ENCODE measurements at places on chromosomes 13 and 19.
A peak's percentile ranks its signal among the peaks of the same experiment; 100 is the strongest.

DNA sequence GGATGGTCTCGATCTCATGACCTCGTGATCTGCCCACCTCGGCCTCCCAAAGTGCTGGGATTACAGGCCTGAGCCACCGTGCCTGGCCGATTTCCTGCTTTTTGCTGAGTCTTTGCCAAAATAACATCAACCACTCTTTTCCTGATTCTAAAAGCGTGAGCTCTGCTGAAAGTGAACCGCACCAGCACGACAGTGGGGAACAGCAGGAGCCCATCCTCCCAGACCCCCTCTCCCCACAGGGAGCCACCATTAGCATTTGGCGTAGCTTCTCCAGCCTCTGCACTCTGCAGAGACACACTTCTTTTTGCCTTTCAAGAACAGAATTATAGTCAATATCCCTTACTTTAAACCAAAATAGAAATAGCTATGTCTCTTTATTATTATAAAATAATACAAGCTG, 41.3 kb downstream of the MYH14 start:
- DNase-seq, result no peak

DNA sequence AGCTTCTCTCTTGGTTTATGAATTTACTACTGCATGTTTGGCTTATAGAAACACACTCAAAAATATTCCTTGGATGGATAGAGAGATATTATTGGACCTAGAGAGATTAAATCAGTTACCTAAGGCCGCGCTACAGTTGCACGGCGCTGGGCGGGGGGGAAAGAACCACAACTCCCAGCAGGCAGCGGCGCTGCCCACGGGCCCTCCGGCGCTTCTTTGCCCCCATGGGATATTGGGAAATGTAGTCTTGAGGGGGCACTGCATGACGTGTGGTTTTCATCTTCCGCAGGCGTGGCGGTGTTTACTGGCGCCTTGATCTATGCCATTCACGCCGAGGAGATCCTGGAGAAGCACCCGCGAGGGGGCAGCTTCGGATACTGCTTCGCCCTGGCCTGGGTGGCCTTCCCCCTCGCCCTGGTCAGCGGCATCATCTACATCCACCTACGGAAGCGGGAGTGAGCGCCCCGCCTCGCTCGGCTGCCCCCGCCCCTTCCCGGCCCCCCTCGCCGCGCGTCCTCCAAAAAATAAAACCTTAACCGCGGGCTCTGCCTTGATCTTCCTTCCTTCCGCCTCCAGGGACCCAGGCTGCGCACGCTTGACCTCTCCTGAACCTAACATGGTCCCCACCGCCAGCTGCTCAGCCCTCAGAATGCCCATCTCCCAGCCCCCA, 4.8 kb downstream of the EMP3 start:
- DNase-seq, result peak; percentile 71

GRCh38 chr19:40191836-40192646, 815 bp downstream of the MAP3K10 start:
- no peak for DNase-seq

- DNase-seq, result no peak
Observed at GRCh38 chr19:40056505-40056904, 474 bp upstream of the ZNF780B start.

DNA sequence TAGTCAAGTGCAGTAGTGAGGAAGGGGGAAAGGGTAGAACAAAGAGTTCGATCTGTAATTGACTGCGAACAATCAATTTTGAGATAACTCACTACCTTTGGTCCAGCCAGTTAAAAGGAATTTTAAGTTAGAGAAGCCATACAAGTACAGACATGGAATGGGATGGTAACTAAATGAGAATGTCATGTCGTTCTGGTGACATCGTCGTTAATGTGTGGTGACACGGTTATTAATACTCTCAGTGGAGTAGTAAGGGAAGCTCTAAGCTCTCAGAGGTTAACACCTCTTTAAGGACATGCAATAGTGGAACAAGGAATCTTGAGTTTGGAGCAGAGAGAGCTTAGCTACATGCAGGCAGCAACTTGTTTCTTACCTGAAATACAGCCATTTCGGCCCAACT, 154.9 kb upstream of the KLF12 start:
- no peak for DNase-seq

DNA sequence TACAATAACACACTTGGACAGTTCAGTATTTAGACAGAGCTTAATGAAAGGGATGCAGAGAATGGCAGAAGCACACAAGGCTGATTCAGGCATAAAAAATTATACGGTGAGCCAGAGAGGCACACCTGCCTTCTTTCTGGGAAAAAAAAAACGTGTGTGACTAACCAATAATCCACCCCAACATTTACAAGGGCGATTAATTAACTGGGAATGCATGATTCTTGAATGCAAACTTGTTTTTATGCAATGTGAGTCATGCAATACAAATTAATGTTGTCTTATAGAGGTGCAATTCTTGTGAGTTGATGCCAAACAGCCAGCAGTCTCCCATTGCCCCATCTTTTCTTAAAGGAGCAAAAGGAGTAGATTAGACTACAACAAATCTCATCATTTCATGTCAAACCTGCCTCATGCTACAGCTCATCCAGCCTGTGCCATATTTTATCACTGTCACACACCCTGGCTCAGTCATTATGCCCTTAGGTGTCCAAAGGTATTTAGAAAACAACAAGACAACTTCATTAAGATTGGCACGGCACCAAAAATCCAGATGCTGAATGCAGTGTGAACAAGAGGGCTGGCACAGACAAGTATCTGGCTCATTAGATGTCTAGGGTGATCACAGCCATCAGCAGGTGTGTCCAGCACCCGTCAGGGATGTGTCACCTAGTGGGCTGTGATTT, 721.1 kb downstream of the EFNB2 start:
- DNase-seq, result no peak

DNA sequence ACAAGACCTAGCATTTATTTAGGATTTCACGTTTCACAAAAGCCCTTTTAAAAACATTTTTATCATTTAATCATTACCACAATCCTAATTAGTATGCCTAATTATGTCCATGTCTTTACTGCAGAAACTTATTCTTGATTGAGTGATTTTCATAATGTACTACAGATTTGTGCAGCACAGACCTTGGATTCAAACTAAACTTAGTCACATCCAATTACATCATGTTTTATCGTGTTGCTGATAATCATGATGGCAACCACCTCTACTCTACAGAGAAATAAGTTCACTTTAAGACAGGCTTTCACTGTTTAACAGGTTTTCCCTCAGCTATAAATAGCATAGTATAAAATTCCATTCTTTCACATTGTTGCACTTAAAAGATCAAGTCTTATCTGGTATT, 240.9 kb upstream of the RFC3 start:
- no peak for DNase-seq

DNA sequence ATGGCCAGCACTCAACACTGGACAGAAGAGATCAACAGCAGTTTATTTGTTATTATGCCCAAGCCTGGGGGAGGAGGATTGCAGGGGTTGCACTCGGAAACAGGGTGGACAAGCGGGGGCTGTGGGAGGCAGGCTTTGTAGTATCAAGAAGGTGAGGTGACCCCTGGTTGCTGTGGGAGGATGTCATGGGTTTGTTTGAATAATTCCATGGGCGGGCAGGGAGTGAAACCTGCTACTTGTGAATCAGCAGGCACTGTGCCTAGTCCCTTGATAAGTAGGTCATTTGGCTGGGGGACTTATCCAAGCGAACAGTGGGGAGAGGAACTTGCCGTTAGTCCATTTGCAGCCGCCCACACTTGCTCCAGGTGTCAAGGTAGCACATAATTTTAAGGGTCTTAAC, 84.4 kb upstream of the KCTD15 start:
- no peak for DNase-seq

Data from left ventricle myocardium inferior (tissue), 1 donor.